ENCODE measurements at places on chromosomes 4 and X. TPM values are rescaled to one million over a fixed set of nuclear protein-coding genes. Genes with fewer than 3 reads are reported as not detected.
A peak's percentile ranks its signal among the peaks of the same experiment; 100 is the strongest.

GRCh38 chr4:17763931-17764330, 17.5 kb downstream of the FAM184B start:
- DNase-seq = no peak

DNA sequence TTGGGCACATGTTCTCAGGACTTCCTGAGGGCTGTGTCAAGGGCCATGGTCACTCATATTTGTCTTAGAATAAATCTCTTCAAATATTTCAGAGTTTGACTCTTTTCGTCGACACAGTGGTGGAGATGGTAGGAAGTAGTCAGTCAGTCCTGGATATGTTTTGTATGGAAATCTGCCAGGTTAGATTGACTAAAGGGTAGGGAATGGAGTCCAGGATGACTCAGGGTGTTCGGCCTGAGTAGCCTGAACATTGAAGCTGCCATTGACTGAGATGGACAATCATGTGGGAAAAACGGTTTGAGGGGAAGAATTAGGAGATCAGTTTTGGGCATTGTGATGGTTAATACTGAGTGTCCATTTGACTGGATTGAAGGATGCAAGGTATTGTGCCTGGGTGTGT, 177.1 kb upstream of the CENPE start:
- no peak for DNase-seq

GRCh38 chrX:11449613-11450012, 156.4 kb downstream of the AMELX start:
- DNase-seq = no peak

DNA sequence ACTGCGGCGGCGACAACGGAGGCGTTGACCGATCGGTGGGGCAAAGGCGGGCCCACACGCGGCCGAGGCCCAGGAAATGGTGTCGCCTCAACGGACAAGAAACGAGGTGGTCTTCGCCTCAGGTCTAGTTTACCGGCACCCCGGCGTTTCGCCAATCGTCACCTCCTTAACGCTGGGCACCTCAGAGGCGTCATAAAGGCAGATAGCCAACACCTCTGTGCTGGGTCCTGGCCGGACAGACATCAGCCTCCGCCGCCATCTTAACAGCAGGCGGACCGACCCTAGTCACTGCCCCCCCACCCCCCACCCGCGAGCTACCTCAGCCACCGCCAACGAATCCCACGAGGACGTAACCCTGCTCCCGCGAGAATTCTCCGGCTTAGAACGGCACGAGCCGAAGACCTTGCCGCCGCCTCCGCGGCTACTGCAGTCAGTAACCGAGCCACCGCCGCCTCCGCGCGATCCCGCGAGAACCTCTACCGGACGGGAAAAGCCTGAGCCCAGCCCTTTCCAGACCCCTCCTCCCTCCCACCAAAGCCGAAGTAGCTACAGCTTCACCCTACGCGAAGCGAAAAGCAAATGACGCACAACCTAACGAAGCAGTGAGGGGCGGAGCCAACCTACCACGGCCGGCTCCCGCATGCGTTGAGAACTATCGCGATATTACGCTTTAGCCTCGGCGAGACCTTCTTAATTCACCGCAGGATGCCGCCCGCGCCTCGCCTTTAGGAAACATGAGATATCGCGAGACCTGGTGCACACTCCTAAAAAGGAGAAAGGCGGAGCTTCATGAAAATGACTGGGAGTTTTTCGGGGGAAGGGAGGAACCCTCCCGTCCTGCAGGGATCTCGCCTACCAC, 2.7 kb downstream of the HUWE1 start:
- DNase-seq = peak; percentile 94

- no peak for DNase-seq
These were observed 45.1 kb upstream of the TSPAN7 start for GRCh38 chrX:38516196-38516774.

GRCh38 chr4:174423257-174423944, 98.9 kb downstream of the HPGD start:
- no peak for DNase-seq

DNA sequence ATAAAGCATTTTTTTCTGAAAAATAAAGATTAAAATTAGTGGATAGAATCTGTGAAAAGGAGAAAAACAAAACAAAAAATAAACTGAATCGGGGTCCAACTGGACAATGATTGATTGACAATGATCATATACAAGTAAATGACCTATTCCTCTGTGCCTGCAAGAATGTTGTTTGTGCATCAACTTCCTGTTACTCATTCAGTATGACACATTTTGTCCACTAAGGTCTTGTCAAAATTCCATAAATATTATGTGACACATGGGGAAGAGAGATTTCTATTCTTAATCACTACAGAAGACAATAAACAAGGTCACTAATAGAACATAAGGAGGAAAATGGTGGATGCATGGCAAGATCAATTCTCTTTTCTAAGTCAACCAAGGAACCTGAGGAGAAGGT, 54.9 kb downstream of the F8 start:
- DNase-seq = no peak

DNA sequence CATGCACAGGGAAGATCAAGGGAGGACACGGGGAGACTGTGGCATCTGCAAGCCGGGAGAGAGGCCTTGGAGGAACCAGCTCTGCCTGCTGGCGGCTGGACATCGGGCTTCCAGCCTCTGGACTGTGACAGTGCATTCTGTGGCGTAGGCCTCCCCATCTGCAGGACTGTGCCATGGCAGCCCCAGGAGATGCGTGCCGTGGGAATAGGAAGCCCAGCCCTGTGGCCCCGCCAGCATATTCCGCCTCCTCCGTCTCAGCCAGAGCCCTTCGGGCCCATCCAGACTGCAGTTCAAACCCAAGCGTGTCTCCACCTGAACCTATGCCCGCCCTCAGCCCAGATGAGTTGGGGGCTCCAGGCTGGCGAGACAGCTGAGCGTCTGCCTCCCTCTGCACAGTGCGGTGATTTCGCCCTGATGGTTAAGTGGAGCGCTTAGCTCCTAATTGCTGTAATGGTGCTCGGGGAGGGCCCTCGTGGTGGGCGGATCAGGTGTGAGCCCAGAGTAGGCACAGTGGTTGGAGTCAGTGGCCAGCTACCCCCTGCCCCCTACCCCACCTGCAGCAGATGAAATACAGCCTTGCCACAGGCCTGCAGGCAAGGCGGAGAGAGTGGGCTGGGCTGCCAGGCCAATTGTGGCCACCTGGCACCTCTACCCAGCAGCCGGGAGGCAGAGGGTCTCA, 133.9 kb downstream of the HMX1 start:
- no peak for DNase-seq

GRCh38 chrX:773292-774025, 142.9 kb downstream of the SHOX start:
- no peak for DNase-seq

GRCh38 chr4:27638163-27638915, 777.7 kb downstream of the STIM2 start:
- no peak for DNase-seq

DNA sequence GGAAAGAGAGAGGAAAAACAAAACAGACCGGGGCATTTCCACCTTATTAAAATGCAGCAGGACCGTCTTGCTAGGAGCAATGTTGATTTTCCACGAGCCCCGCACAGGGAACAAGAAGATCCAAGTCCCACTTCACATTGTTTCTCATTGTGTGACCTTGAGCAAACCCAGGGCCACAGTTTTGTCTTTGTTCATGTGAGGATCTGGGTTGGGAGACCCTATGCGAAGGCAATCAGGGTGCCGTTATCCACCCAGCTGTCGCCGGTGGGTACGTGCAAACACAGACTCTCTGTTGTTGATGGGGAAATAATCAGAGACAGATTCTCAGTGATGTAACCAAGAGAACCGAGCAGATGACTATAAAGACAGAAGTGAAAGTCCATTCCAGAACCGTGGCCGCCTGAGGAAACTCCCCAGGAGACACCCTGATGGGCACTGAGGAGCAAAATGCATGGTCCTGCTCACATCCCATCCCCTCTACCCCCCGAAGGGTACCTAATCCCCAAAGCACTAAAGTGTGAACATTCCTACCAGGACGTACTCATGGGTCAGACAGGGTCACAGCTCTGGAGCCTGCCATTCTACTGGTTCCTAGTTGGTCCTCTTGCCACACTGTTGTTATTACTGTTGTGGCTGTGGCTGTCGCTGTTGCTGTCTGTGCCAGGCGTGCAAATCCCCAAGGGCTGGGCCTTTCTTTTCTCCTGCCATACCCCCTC, 102.7 kb upstream of the RBPJ start:
- DNase-seq = no peak

- DNase-seq = no peak
These were observed 650.2 kb upstream of the DIPK2B start for GRCh38 chrX:45850775-45851433.

DNA sequence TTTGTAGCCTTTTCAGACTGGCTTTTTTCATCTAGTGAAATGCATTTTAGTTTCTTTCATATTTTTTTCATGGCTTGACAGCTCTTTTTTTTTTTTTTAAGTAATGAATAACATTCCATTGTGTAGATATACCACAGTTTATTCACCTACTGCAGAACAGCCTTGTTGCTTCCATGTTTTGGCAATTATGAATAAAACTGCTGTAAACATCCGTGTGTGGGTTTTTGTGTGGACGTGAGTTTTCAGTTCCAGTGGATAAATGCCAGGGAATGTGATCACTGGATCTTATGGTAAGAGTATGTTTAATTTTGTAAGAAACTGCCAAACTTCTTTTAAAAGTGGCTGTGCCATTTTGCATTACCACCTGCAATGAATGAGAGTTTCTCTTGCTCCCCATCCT, 160.8 kb downstream of the SOWAHB start:
- no peak for DNase-seq

GRCh38 chr4:86388252-86388651, 28.4 kb upstream of the MAPK10 start:
- no peak for DNase-seq

GRCh38 chrX:140712413-140713173, 3.0 kb downstream of the LINC00632 start:
- peak; percentile 76 for DNase-seq

DNA sequence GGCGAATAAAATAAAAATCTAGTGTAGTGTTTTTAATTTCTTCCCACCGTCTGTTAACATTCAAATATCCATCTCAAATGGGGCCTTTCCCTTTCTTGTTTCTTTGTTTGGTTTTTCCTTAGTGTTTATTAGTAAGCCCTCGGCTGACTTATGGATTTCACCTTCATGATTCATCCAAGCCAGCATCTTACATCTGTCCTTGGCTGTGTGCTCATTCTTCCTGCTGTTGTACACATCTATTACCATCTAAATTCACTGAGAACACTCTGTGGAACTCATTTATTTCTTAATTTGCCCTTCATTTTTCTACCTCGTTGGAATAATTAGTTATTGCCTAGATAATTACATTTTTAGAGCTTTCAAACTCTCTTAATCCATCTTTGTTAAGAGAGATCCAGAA, 84.9 kb downstream of the SPCS3 start:
- DNase-seq = no peak

DNA sequence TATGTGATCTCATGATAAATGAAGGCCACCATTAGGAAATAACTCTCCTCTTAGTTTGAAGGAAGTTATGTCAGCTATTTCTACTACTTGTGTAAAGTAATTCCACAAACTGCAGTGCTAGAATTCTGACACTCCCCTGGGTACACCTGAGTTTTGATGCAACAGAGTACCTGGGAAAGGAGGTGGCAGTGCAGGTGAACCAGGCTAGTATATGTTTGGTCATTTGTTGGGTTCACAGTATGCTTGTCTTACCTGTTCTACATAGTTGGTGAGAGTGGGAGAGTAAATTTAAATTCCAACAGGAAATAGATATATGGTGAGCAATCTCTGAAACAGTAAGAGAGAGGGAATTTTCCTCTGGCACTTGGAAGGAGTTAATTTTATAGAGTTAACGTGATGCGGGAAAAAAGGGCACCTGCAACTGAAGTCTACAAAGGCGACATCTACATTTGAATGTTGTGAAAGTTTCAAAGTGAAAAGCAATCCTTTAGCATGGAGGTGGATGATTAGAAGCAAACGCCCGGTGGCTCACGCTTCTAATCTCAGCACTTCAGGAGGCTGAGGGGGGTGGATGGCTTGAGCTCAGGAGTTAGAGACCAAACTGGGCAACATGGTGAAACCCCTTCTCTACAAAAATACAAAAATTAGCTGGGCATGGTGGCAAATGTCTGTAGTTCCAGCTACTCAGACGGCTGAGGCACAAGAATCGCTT, 8.3 kb upstream of the SLC10A6 start:
- no peak for DNase-seq

GRCh38 chr4:19557161-19557560, 694.5 kb upstream of the SLIT2 start:
- no peak for DNase-seq

GRCh38 chr4:7170012-7170411, 22.3 kb upstream of the SORCS2 start:
- DNase-seq = no peak

- no peak for DNase-seq
These were observed 693.6 kb upstream of the HS3ST1 start for GRCh38 chr4:12122316-12122715.

GRCh38 chr4:69836287-69836686, 23.7 kb downstream of the SULT1E1 start:
- no peak for DNase-seq

DNA sequence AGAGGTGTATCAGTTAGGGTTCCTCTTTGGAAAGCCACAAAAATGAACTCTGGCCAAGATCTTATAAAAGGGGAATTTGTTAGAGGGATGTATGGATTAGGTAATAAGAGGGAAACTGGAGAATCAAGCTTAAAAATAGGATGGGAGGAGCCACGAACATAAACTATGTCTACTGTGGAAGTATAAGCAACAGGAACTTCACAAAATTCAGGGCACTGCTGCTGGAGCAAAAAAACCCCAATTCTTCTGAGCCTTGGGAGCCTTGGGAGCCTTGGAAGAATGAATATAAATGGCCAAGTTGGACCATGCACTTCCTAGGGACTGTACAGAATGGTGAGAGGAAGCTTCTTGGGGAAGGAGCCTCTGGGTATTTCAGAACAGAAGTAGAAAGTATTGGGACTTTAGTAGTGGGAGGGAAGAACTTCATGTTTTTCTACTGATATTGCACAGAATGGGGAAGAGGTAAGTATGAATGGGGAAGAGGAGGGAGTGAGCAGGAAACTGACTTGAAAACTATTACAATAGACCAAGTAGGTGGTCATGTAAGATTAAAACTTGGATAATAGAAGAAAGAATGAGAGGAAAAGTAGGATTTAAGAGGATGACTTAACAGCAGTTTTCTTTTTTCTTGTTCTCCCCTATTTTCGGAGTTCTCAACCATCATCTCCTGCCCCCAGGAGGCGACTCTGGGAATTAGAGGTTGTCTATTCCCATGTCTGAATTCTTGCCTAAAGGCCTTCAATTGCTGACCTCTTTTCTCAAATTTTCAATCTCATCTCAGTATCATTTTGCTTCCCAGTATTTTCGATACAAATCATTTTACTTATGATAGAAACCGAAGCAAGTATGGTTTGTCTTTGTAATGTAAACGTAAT, 44.4 kb upstream of the TAPT1 start:
- DNase-seq = no peak

The DIAPH2 gene
- 9.9 TPM for total RNA-seq

The ENAM gene
- 3.5 TPM for total RNA-seq

The NDNF gene
- 8.1 TPM for total RNA-seq

The ZCCHC13 gene
- not detected for total RNA-seq

The CXCL1 gene
- 1.3 TPM for total RNA-seq

The FBXO8 gene
- 25.9 TPM for total RNA-seq

The NHSL2 gene
- total RNA-seq = 5.7 TPM

The TTC29 gene
- total RNA-seq = not detected

The OPN1MW gene
- total RNA-seq = not detected

The GABRG1 gene
- not detected for total RNA-seq

The GLA gene
- 12.6 TPM for total RNA-seq

The COL4A6 gene
- 8.3 TPM for total RNA-seq

The GPC4 gene
- 9.9 TPM for total RNA-seq
